ENCODE measurements at places on chromosomes 7 and 10.

DNA sequence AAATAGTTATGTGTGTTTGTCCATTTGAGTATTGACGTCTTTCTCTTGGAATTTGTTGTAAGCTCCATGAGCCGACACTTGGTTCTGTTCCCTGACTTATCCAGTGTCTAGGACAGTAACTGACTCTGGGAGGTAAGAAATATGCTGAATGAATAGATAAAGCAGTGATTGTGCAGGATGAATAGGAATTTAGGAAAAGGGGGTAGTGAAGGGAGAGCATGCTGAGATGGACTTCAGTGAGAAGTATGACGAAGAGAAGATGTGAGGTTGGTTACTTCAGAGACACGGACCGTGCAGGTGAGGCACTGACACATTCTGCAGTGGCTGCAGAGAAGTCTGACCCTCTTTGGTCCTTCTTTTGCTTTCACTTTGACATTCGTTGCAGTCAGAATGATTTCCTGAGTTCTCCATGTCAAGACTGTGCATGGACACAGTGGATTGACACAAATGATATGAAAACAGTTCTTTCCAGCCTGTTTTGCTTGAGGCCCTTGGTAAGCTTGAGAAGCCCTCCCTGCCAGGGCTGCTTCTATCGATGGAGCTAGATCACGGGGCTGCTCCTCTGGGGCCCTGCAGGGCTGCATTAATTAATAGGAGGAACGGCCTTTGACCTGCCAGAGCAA is 261.5 kb upstream of the SORCS1 start:
- no peak for DNase-seq

DNA sequence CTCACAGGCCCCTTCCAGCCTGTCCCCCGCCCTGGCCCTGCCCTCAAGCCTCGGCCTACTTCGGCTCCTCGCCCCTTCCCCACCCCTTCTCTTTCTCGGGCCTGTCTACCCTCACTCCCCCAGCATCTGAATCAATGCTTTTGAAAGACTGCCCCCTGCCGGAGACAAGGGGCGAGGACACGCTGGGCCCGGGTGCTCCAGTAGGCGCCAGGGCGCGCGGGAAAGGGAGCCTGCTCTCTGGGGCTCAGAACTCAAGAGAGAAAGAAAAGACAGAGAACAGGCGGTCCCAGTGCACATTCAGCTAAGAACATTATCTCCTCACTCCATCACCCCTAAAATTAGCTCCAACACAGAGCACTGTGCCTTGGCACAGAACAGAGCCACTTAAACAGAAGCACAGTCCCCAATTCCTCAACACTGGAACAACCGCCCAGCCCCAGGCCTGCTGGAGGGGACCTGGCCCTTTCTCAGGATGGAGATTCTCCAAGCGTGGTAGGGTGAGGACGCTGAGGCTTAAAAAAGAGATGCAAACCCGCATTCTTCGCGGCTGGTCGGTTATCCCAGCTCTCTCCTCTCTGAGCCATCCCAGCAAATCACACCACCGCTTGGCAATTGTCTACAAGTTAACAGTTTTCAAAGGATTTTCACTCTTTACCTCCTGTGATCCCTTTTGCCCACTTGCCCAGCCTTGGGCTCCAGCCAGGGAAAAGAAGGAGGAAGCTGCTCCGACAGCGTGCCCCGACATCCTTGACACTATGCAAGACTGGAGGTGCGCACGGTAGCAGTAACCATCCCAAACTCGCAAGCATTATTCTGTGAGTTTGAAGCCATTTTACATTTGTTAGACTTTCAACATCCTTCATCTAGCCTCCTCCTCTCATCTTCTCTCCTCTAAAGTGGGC is 2.1 kb downstream of the GIGYF1 start:
- peak; percentile 84 for DNase-seq

GRCh38 chr10:72254813-72255568 is 18.7 kb upstream of the DDIT4 start:
- DNase-seq: peak; percentile 85

- DNase-seq: no peak
These were observed 16.3 kb upstream of the COL1A2 start for GRCh38 chr7:94378356-94378755.

DNA sequence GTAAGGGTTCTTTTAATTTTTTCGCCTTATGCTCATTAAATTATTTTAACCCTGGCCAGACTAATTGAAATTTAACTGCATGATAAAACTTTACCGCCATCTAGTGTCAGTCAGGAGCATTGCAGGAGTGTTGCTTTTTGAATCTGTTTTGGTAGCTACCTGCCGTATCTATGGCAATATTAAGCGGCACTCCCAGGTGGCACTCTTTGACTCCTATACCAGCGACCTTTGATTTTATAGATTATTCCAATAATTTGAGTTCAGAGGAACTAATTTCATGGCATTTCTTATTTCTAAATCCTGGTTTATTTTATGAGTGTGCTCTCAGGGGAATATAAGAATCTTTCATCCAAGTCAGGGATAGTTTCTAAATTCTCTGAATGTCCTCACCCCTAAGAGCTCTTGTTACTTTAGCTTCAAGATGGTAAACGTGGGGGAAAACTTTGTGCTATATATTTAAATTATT is 198.9 kb downstream of the REEP3 start:
- DNase-seq: no peak

DNA sequence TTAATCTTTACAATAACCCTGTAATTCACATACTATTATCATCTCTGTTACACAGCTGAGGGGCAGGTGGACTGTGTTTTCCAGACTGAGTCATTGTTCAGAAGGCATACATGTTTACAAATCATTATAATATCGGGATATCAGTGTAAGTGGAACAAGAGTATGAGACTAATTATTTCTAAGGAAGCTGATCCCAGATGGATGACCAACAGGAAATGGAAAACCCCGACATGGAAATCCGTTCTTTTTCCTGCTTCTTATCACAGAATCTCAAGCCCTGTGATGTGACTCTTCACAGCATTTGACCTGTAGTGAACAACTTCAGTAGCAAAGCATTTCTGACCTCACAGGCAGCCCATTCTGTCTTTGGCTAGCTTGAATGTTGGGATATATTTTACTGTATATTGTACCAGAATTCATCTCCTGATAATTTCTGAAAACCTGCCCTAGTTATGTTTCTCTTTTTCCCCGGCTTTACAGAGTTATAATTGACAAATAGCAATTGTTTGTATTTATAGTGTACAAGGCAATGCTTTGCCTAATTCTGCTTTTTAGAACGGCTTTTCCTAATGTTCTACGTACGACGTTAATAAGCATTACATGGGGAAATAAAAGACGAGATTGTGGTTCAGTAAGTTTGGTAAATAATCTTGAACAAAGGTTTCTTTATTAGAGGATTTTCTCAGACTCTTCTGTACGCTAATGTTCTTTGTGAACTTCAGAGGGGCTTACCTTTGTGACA is 78.6 kb upstream of the SYPL1 start:
- no peak for DNase-seq

DNA sequence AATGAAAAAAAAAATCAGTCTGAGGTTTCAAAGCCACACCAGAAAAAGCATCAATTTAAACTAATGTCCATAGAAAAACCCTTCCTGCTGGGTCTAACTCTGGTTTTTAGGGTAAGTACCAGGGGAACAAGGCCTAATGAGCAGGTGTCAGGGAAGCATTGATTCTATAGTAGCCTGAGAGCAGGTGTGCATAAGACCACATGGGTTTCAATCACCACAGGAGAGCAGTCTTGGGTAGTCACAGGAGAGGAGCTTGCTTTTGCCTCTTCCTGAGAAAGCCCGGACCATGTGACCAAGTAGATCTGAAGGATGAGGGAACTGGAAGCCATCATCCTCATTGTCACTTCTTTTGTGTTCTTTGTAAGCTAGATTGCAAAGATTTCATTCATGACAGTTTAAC is 66.3 kb upstream of the AGK start:
- DNase-seq: no peak

DNA sequence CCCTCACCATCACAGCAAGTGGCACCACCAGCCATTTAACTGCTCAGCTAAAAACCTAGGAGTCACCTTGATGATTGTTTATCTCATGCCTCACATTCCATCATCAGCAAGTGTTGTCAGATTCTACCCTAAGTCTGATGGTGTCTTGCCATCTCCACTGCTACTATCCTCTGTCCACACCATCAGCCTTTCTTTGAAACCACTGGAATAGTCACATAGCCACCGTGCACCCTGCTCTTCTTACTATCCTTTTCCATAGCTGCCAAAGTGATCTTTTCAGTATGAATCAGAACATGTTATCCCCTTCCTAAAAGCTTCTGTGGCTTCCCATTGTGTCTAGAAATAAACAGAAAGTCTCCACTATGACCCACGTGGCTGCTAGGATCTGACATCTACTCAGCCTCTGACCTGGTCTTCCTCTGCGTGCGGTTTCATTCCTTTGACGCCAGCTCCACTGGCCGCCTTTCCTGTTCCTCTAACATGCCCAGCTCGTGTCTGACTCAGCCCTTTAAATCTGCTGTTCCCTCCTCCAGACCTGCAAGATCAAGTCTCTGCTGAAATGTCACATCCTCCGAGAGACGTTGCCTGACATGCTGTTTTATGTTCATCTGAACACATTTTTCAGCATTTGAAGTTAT is 16.5 kb upstream of the CHN2 start:
- no peak for DNase-seq

GRCh38 chr7:146557971-146558469 is 441.4 kb downstream of the CNTNAP2 start:
- no peak for DNase-seq

GRCh38 chr7:120436487-120437060 is 163.6 kb downstream of the KCND2 start:
- DNase-seq: no peak

DNA sequence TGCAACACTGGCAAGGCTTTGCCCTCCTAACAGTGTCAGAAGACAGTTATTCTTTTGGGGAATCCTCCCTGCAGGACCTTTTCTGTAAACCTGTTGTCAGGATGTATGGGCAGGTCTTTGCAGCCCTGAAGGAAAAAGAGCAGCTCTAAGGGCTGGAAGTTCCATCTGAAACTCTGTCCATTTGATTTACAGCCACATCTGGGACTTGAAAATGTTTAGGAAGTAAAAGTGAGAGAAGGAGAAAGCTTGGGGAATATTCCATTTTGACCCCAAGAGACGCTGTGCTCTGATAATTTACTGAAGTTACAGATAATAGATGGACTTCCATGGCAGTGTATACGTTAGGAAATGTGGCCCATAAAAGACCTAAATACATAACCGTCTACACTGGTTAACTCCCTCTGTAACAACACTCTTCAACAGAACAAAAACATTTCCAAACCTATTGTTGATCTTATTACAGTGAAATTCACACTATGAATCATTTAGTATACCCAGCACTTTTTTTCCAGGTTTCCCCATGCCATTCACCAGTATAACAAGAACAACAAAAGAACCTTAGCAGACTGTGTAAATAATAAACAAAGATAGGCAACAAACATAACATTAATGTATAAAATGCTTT is 89.1 kb downstream of the KIAA1549 start:
- DNase-seq: no peak

DNA sequence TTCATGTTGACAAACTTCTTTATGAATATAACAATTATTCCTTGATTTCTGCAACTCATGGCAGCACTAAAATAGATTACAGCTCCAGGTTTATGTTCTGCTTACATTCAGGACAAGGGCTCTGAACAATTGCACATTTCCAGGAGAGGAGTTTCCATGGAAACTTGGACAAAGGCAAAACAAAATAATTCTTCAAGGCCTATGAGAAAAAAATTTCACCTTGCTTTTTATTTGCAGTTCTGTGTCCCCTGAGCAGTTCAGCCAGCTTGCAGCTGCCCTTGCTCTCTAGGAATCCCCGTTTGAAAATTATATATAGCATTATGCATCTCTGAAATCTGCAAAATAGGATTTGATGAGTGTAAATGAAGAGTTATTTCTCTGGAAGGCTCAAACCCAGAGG is 71.7 kb downstream of the ARL4A start:
- DNase-seq: no peak

DNA sequence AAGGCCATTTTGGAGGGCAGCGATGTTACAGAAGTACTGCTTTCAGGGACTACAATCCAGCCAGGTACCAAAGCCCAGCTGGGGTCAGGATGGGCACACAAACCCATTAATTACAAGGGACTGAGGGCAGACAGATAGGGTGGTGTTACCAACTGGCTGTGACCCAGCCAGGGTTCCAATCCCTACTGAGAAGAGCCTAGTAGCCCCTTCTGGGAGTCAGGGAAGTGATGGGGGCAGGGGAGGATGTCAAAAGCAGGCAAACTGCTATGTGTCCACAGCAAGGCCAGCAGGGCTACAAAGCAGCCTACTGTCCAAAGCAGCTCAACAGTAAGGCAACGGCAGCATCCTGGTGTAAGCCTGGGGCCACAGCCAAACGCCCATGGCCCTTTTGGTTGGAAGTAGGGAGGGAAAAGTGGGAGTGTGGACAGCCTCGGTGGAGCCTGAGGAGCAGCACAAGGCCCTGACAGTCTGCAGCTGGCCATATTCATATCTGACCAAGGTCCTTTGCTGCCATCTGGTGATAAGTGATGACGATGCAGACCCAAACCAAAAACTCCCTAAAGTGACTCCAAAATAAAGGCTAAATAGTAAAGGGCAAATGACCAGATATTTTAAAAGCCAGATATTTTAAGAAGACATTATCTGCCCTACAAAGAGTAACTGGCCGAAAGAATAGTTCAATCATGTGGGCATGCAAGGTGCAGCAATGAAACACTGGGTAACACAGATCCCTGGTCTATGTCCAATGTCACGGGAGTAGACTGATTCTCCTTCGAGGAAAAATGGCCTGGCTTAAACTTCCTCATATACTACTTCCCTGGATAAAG is 56.9 kb downstream of the XPNPEP1 start:
- DNase-seq: no peak

DNA sequence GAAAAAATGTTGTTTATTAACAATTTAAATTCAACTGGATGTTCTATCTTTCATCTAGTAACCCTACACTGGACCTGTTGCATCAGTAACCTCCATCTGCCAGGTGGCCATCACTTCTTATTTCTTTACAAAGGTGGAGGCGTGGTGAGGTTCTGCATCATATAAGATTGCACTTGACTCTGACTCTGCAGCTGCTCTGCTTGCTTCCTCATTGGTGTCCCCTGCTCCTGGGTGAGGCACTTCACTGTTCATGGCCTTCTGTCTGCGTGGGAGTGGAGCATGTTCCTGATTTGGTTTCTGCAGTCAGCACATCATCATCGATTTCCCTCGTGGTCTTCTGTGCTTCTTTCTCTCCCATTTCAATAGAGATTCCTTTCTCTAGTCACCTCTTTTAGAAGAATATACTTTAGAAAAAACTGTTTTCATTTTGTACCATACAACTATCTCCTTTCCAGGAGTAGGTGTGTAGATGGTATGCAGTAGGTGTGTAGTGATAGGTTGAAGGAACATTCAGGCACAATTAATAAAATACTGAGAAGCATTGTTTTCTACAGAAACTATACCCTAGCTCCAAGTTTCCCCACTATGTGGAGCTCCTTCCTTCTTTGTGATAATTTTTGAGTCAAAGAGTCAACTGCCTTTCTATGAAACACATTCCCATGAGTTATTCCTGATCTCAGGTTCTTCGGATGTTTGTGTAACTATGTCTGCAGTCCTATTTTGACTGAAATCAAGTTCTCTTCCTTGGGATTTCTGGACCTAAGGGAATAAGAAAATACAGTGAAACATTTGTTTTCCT is 231.7 kb upstream of the CNTNAP2 start:
- DNase-seq: no peak

GRCh38 chr7:36965625-36966024 is 241.3 kb upstream of the AOAH start:
- DNase-seq: no peak

GRCh38 chr10:78992333-78992732 is 76.4 kb upstream of the ZMIZ1 start:
- no peak for DNase-seq

- DNase-seq: no peak
These were observed 4.8 kb upstream of the LSM8 start for GRCh38 chr7:118179191-118179590.
